Activated CD8-positive, alpha-beta memory T cell treated with anti-CD3 and anti-CD28 coated beads, Interleukin-2, amount 50 U/mL, for 48 hours (primary cell): ENCODE measurements at places on chromosomes 13 and 19.

- no peak for DNase-seq
Measured at GRCh38 chr13:92833071-92833470, 393.5 kb upstream of the GPC6 start.

DNA sequence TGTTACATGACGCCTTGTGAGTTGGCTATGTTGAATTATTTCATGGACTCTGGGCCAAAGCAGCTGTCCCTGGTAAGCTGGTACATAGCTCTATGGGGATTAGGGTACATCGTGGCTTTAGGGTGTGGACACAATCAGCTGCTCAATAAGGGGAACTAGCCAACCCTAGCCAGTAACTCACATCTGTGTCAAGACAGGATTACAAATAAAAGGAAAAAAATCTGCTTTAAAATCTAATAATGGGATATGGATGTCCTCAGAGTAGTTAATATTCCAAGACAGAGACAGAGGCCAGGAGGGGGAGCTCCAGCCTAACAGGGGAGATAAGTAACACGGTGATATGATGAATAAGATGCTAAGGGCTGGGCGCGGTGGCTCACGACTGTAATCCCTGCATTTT is 21.1 kb upstream of the ZNF766 start:
- no peak for DNase-seq

DNA sequence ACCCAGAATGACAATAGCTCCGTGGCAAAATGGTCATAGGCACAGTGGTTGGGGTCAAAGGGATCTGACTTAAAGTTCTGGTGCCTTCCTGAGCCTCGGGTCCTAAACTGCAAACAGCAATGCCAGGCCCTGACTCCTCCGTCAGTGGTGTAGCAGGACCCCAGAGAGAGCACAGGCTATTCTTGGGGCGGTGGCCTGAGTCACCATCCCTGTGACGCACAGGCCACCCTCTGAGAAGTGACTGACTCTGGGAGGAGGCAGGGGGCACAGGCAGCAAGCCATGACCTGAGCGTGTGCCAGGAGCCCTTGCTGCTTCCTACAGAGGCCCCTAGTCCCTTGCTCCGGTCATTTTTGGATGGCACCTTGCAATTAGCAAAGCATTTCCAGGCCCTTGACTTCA is 18.7 kb downstream of the PLVAP start:
- DNase-seq: no peak

DNA sequence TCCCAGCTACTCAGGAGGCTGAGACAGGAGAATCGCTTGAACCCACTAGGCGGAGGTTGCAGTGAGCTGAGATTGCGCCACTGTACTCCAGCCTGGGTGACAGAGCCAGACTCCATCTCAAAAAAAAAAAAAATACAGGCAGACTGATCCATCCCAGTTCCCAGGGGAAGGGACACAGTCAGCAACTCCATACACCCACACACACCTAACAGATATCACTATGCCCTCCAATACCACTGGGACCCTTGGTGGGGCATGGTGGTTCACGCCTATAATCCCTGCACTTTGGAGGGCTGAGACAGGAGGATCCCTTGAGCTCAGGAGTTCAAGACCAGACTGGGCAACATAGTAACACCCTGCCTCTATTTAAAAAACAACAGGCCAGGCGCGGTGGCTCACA is 2.6 kb downstream of the DPF1 start:
- DNase-seq: no peak

GRCh38 chr13:111792956-111793355 is 274.0 kb upstream of the SOX1 start:
- no peak for DNase-seq

DNA sequence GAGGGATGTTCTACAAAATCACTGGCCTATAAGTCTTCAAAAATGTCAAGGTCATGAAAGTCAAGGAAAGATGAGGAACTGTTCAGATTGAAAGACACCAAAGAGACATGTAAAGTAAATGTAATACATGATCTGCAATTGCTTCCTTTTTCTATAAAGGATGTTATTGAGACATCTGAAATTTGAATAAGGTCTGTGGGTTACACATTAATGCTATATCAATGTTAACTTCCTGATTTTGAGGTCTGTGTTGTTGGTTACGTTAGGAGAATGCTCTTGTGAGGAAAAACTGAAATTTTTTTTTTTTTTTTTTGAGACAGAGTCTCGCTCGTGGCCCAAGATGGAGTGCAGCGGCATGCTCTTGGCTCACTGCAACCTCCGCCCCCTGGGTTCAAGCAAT is 197.4 kb downstream of the RGCC start:
- no peak for DNase-seq

GRCh38 chr19:45632468-45633196 is 6.6 kb downstream of the EML2 start:
- peak; percentile 82 for DNase-seq

- DNase-seq: no peak
Measured at GRCh38 chr19:799076-799881, 2.0 kb downstream of the PTBP1 start.

GRCh38 chr13:31042049-31042448 is 109.6 kb downstream of the TEX26 start:
- no peak for DNase-seq

DNA sequence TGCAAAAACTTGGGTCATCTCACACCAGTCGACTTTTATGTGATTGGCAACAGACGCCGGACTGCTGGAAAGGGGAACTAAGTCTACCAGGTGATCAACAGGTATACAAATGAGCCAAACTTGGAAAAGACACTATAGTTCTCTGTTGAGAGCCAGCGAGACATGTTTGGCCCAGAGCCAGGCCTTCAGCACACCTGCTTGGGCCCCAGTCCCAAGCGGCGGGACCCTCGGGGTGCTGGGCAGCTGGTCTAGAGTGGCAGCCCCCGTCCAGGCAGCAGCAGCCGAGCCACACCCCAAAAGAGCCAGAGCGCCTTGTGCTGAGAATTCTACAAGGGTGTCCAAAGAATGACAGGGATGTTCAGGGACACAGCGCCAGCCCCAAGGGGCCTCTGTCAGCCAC is 28.0 kb downstream of the NAXD start:
- DNase-seq: peak; percentile 43

DNA sequence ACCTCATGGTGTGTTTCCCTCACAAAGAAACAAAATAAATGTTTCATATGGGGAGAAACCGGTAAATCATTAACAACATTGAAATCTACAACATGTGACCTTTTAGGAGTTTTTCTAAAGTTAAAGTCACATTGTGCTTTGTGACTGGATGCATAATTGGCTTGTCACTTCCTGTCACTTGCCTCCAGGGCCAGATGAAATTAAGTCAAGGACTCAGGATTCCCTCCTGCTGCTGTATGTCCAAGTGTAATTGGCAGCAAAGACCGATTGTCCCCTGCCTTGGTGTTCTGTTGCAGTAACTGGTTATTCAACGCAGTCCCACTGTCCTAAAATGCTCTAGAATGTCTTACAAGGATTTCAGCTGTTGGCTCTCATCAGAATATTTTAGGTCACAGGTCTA is 448.2 kb downstream of the LIG4 start:
- no peak for DNase-seq
